Testis (tissue), 5 donors: ENCODE measurements at places on chromosomes 2 and 18. TPM values are rescaled to one million over a fixed set of nuclear protein-coding genes. Genes with fewer than 3 reads are reported as not detected.

Gene LRRTM1
- 1.1 TPM for polyA plus RNA-seq

Gene CDH7
- polyA plus RNA-seq, result 1.0 TPM

Gene MOGAT1
- not detected for polyA plus RNA-seq

Gene RNF138
- polyA plus RNA-seq, result 295 TPM

Gene MC2R
- 0.24 TPM for polyA plus RNA-seq

Gene HOXD13
- 0.36 TPM for polyA plus RNA-seq

Gene RAD51AP2
- 2.7 TPM for polyA plus RNA-seq

Gene SLC19A3
- polyA plus RNA-seq, result 0.79 TPM

Gene RNF144A
- polyA plus RNA-seq, result 8.9 TPM

Gene PTPRN
- polyA plus RNA-seq, result 1.7 TPM

Gene CCBE1
- 1.9 TPM for polyA plus RNA-seq

Gene GKN1
- polyA plus RNA-seq, result not detected

Gene APOB
- polyA plus RNA-seq, result 0.30 TPM

Gene CRYGA
- not detected for polyA plus RNA-seq

Gene SMIM21
- 3.2 TPM for polyA plus RNA-seq

Gene LOXL3
- polyA plus RNA-seq, result 10.5 TPM

Gene SRD5A2
- 1.8 TPM for polyA plus RNA-seq

Gene KRCC1
- polyA plus RNA-seq, result 16.9 TPM

Gene CENPO
- 41.2 TPM for polyA plus RNA-seq
